ENCODE measurements at places on chromosomes 11 and 22. TPM values are rescaled to one million over a fixed set of nuclear protein-coding genes. Genes with fewer than 3 reads are reported as not detected.
A peak's percentile ranks its signal among the peaks of the same experiment; 100 is the strongest.

GRCh38 chr11:110832539-110832938, 120.3 kb upstream of the ARHGAP20 start:
- H3K4me3 ChIP-seq, result peak overlapping the region; percentile 51
- H3K27ac ChIP-seq, result peak overlapping the region; percentile 78
- peaks cover 55% of the 10 kb centered on the region for H3K4me1 ChIP-seq
- H3K36me3 ChIP-seq, result no peaks in the 10 kb centered on the region

- H3K4me1 ChIP-seq, result no peaks in the 10 kb centered on the region
- no peak for DNase-seq
- H3K4me3 ChIP-seq, result no peak overlapping the region
- H3K27ac ChIP-seq, result no peak overlapping the region
- H3K27me3 ChIP-seq, result no peaks in the 10 kb centered on the region
Observed at GRCh38 chr11:133107763-133108162, 424.5 kb downstream of the OPCML start.

- DNase-seq, result peak; percentile 23
- peaks cover 21% of the 10 kb centered on the region for H3K36me3 ChIP-seq
- no peak overlapping the region for H3K27ac ChIP-seq
- H3K27me3 ChIP-seq, result no peaks in the 10 kb centered on the region
Observed at GRCh38 chr11:43316451-43316850, 4.7 kb downstream of the API5 start.

- H3K27ac ChIP-seq, result no peak overlapping the region
- H3K36me3 ChIP-seq, result no peaks in the 10 kb centered on the region
- no peaks in the 10 kb centered on the region for H3K4me1 ChIP-seq
- no peaks in the 10 kb centered on the region for H3K27me3 ChIP-seq
Observed at GRCh38 chr11:43972366-43972765, 29.9 kb downstream of the C11orf96 start.

- H3K27me3 ChIP-seq, result no peaks in the 10 kb centered on the region
- DNase-seq, result peak; percentile 86
- peak overlapping the region; percentile 90 for H3K27ac ChIP-seq
- H3K4me3 ChIP-seq, result no peak overlapping the region
- H3K4me1 ChIP-seq, result peaks cover 47% of the 10 kb centered on the region
- no peaks in the 10 kb centered on the region for H3K36me3 ChIP-seq
Observed at GRCh38 chr11:126929179-126930061, 71.2 kb downstream of the KIRREL3 start.

DNA sequence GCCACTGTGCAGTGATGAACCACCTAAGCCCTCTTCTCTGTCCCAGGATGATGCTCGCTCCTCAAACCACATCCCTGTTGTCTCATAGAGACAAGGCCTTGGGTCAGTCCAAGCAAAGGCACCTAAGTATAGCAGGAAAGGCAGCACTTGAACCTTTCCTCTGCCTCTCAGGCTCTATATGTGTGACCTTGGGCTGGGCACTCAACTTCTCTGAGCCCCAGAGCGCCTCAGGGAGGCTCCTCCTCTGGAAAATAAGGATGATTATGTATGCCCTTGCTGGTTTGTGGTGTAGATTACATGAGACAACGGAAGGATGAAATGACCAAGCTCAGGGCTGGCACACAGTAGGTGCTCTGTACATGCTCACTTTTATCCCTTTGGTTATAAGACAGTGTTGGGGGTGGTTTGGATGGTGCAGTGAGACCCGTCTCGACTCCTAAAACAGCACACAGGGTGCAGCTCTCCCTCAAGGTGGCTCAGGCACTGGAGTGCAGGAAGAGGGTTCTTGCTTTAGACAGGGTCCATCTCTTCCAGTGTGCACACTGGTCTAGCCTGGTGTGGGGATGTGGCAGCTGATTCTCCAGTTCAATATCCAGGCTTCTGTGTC, 40.2 kb upstream of the ACCSL start:
- no peaks in the 10 kb centered on the region for H3K36me3 ChIP-seq
- H3K4me3 ChIP-seq, result no peak overlapping the region
- H3K27ac ChIP-seq, result no peak overlapping the region
- peaks cover 26% of the 10 kb centered on the region for H3K4me1 ChIP-seq

DNA sequence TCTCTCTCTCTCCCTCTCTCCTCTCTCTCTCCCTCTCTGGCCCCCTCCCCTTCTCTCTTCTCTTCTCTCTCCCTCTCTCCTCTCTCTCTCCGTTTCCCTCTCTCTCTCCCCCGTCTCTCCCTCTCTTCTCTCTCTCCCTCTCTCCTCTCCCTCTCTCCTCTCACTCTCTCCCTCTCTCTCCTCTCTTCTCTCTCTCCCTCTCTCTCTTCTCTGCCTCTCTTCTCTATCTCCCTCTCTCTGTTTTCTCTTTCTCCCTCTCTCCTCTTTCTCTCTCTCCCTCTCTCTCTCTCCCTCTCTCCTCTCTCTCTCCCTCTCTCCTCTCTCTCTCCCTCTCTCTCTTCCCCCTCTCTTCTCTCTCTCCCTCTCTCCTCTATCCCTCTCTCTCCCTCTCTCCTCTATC, 98.3 kb upstream of the FGF3 start:
- no peak overlapping the region for H3K27ac ChIP-seq
- H3K27me3 ChIP-seq, result peaks cover 3% of the 10 kb centered on the region
- H3K4me3 ChIP-seq, result no peak overlapping the region
- no peaks in the 10 kb centered on the region for H3K36me3 ChIP-seq
- peaks cover 13% of the 10 kb centered on the region for H3K4me1 ChIP-seq

GRCh38 chr11:102345904-102346303, 1.1 kb upstream of the BIRC2 start:
- H3K4me1 ChIP-seq, result peaks cover 31% of the 10 kb centered on the region
- peaks cover 4% of the 10 kb centered on the region for H3K36me3 ChIP-seq
- DNase-seq, result peak; percentile 58
- peak overlapping the region; percentile 99 for H3K27ac ChIP-seq
- no peaks in the 10 kb centered on the region for H3K27me3 ChIP-seq
- peak overlapping the region; percentile 99 for H3K4me3 ChIP-seq

The PEX16 gene
- total RNA-seq, result 16.2 TPM

The TREH gene
- not detected for total RNA-seq

The TMEM86A gene
- 0.32 TPM for total RNA-seq

The OR6T1 gene
- not detected for total RNA-seq

The AMPD3 gene
- total RNA-seq, result 6.4 TPM
